ENCODE measurements at places on chromosomes 11 and 22.

DNA sequence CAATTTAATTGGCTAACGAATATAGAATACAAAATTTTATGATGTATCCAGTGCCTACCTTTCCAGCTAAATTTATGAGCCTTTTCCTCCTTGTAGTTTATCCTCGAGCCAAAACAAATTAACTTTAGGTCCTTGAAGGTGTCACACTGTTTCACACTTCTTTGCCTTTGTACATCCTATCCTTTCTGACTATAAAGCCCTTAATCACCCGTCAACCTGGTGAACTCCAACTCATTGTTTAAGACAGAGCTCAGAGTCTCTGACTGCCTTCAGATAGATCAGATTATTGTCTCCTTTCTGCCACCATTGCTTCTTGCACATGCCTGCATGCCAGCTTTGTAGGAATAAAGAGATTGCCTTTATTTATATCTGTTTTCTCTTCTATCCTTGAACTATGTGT lies 58.8 kb downstream of the CNTN5 start:
- DNase-seq, result no peak

- no peak for DNase-seq
Measured at GRCh38 chr11:31060880-31061279, 308.7 kb downstream of the DCDC1 start.

DNA sequence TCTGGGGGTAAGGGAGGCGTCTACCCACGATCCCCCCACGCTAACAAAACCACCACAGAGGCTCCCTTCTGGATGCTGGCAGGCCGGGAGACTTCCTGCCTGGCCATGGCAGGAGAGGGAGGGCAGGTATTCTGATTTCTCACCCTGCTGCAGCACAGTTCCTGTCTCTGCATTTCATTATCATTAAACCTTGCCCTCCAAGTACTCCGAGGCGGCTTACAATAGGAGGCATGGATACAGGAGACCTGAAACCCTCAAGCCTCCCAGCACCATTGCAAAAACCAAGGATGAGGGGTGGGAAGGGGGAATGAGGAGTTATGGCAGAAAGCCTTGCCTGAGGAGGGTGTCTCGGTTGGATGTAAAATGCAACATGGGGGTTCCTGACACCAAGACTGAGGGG lies 44.1 kb upstream of the MN1 start:
- DNase-seq, result no peak

GRCh38 chr11:12079726-12080556 lies 30.4 kb upstream of the MICAL2 start:
- no peak for DNase-seq

DNA sequence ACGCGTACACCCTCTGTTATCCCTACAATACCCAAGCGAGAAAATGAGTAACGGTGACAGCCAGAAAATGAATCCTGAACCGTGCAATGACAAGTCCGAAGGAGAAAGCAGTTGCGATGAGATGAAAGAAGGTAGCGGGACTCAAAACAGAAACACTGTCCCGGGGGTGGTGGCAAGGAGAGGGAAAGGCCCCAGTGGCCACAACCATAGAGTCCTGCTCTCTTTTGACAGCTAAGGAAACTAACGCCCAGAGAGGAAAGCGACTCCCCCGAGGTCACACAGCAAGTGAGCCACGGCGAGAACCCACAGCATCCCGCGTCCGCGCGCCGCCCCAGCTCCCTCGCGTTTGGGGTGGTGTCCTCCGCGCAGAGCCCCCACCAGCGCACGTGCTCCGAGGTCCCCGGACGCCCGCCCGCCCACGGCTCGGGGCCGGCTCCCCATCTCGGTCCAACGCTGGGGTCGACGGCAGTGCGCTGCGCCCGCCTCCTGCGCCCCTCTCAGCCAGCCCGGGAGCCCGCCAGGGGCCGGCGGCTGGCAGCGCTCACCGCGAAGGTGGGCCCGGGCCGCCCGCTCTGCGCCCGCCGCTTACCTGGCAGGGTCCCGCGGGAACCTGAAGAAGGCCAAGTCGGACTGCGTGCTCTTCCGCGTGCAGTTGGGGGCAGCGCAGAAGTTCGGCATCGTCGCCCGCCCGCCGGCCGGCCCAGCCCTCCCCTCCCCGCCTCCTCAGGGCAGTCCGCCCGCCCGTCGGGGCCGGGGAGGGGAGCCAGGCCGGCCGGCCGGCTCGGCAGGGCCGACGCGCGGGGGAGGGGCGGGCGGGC lies 564 bp downstream of the THAP12 start:
- DNase-seq, result peak; percentile 41

DNA sequence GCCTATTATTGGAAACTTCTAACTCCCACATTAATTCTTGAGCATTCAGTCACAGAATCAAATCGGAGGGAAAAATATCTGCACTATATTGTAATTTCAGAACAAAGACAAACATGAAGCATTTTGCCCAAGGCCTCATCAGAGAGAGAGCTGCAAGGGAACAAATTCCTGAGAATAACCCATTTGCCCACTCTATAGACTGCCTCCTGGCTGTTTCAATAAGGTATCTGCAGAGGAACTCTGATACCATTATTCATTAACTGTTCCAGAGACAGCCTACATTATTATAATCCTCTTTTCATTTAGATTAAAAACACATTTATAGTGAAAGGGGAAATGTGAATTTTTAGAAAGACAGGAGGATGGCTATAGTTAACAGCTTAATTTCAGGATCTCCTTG lies 663.9 kb downstream of the DLG2 start:
- no peak for DNase-seq

DNA sequence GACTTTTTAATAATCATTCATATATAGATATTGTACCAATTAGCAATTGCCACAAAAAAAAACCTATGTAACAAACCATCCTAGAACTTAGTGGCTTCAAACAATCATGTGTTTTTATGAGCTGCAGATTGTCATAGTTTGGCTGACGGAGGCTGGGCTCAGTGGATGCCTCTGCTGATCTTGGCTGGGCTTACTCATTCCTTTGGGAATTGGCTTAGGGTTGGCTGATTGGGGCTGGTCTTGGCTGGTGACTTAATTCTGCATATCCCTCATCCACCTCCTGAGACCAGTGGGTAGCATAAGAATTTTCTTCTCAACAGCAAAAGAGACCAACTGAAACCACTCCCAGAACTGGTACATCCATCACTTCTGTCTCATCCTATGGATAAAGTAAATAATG lies 57.9 kb upstream of the PHF21B start:
- DNase-seq, result no peak

DNA sequence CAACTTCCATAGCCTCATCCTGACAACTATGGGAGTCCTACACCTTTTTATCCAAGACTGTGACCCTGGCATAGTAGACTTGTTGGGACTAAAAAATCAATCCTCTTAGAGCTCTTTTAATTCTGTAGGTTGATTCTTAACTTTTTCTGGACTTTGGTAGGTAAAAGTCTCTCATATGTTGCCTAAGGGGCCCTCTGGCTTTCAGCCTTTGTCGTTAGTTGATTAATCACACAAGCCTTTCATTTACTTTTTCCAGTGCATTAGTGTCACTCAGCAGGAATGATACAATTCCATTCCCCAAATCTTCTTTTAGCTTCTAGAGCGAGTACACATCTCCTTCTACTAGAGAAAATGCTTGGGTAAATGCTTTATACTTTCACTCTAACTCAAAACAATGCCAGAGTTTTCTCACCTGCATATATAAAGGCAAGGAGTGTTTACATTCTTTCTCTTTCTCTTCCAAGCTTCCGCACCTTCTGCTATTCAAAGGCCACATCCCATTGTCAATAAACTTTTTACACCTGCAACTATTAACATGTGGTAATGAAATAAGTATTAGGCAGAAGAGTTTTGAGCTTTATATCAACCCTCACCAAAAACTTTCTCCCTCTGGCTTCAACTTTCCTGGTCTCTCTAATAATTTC lies 516.6 kb downstream of the FAM181B start:
- DNase-seq, result no peak

DNA sequence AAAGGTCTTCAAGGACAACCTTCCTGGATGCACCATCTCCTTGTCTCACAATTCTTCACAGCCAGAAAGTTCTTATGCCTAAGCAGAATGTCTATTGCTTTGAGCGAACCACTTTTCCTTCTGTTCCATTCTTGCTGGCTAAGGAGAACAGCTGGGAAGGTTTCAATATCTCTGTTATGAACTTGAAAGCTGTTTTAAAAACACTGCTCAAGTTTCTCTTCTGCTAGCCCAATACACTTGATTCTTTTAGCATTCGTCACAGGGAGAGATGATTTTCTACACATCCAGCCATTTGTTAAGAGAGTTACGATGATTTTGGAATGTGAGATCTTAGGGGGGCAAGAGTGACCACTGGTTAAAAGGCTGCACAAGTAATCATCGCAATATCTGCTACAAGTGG lies 249.3 kb downstream of the KIRREL3 start:
- DNase-seq, result no peak

DNA sequence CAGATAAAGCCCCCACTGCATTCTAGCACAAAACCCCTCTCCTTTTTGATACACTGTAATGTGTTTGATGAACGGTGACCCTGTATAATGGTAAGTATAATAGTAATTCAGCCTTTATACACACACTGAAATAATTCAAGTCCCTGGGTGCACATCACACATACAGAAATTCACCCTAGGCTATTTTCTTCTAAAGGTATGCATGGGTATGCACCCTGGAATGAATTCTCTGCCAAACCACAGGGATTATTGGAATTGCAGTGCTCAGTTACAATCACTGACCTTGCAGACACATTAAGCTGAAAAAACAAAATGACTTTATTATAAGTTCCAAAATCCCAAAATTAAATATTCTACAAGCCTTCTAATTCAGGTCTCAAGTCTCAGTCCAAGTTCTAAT lies 245.9 kb upstream of the FAT3 start:
- DNase-seq, result no peak

GRCh38 chr22:47337161-47337621 lies 574.7 kb downstream of the TBC1D22A start:
- no peak for DNase-seq

DNA sequence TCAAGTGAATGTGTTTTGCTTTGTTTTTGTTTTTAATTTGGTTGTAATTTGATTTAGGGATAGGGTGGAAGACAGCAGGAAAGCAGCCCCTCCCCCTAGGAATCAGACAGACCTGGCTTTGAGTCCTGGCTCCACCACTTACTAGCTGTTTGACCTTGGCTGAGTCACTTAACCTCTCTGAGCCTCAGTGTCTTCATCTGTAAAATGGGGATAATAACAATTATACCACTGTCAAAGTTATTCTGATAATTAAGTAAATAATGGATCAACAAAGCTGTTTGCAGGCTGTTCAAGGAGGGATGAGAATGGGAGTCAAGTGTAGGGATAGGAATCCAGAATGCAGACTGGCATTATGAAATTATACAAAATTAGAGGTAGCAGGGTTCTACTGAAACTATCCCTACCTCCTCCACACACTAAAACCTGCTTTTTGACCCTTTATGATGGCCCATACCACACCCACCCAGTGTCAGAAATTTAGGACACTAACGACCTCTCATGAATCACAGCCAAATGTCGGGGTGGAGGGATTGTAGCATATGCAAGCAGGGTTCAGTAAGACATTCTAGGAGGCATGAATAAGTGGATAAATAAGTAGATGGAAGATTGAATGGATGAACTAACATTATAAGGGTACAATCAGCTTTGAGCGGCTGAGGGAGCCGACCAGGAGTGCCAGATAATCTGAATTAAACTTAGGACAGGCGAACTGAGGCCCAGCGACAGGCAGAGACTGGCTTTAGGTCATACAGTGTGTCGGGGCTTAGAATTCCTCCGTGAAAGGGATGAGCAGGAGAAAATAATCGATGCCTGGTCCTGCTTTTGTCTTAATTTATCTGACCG lies 974 bp downstream of the ANAPC15 start:
- DNase-seq, result no peak

GRCh38 chr11:251550-251949 lies 14.8 kb downstream of the PSMD13 start:
- DNase-seq, result no peak

- no peak for DNase-seq
Measured at GRCh38 chr11:1229471-1230120, 6.7 kb downstream of the MUC5B start.

Measured in activated CD8-positive, alpha-beta memory T cell treated with anti-CD3 and anti-CD28 coated beads for 48 hours (primary cell).